BE2C (cell line): ENCODE measurements at places on chromosomes 12 and 14.

DNA sequence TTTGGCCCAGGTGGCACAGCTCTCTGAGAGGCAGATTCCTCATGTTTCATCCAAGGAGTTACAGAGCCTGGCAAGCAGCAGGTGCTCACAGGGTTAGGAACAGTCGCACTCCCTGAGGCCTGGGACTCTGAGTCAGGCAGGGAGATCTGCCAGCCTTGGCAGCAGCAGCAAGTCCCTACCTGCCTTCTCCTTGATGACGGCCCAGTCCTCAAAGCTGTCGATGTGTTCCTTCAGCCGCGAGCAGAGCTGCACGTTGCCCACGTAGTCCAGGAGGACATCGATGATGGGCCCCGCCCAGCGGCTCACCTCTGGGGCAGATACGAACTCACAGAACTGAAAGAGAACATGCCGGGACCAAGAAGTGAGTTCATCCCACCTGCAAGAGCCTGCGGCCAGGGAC, 10.4 kb downstream of the FAM181A start:
- no peak for DNase-seq

DNA sequence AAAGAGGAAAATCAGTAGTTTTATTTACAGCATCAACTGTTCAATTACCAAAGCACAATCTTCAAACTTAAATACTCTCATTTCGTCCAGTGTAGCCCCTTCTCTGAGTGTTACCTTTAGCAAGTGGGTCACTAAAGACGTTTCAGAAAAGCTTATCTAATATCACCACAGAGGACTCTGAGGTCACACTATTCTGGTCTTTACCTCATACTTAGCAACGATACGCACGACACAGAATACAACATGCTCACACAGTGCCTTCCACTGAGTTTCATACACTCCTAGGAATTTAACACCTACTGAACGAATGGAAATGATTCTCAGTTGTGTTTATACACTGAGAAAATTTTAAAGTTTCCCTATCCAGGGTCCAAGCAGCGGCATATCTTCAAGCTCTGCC, 2.0 kb downstream of the SYT10 start:
- no peak for DNase-seq

- no peak for DNase-seq
Observed at GRCh38 chr14:64278458-64278857, 15.7 kb downstream of the ESR2 start.

- no peak for DNase-seq
Observed at GRCh38 chr14:72644758-72645489, 249.0 kb downstream of the DPF3 start.

- no peak for DNase-seq
Observed at GRCh38 chr14:34437729-34438080, 24.3 kb downstream of the SPTSSA start.

DNA sequence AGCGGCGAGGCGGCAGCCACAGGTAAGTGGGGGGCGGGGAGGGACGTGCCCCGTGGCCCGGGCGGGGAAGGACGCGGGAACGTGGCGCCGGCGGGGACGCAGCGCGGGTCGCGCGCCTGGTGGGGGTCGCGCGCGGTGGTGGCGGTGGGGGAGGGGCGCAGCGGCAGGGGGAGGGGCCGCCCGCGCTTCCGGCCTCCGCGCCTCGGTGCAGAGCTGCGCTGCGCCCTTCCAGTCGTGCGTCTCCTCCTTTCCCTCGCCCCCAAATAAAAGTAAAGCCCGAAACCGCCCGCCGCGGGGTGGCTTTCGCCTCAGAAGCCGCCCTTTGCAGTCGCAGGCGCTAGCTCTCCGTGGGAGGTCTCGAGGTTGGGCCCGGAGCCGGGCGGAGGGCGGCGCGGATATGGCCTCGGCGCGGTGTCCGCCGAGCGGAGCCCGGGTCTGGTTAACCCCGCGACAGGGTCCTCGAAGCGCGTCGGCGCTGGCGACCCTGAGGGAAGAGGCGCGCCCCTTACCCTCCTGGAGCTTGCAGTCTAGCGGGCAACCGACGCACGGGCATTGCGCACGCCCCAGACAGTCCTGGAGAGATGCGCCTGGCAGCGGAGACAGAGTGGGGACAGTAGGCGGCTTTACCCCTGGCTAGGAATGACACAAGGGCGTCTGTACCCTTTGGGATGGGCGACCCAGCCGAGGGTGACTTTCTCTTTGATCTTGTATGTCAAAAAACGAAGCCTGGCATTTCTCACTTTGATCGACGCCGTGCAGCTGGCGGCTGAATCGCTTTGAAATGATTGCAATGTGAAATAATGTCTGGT, 589 bp downstream of the ATF1 start:
- DNase-seq, result peak; percentile 76

GRCh38 chr14:63852271-63852816, 460 bp upstream of the SYNE2 start:
- no peak for DNase-seq

DNA sequence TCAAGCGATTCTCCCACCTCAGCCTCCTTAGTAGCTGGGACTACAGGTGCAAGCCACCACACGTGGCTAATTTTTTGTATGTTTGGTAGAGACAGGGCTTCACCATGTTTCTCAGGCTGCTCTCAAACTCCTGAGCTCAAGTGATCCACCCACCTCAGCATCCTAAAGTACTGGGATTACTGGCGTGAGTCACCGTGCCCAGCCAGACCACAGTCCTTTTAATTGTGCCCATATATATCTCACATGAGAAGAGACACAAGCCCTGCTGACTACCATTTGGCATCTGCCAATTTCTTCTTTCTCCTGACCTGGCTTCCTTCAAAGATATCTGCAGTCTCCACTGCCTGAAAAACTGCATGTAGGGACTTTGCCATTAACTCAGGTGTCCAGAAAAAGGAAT, 142.5 kb downstream of the DPY19L2 start:
- DNase-seq, result no peak

DNA sequence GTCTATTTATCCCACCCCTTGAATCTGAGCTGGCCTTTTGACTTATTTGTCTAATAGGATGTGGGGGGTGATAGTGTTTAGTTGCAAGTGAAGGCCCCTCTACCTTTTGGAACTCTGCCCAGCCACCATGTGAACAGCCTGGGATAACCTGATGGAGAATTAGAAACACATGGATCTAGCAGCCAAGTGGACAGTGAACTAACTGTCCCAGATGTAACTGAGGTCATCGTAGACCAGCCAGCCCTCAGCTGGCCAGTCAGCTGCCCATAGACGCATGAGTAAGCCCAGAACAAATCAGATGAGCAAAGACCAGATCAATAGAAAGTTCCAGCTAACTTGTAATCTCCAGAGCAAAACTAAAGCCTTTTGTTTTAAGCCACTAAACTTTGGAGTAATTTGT, 19.0 kb downstream of the KLRB1 start:
- no peak for DNase-seq

GRCh38 chr12:13085968-13086686, 17.3 kb downstream of the GSG1 start:
- DNase-seq, result no peak

DNA sequence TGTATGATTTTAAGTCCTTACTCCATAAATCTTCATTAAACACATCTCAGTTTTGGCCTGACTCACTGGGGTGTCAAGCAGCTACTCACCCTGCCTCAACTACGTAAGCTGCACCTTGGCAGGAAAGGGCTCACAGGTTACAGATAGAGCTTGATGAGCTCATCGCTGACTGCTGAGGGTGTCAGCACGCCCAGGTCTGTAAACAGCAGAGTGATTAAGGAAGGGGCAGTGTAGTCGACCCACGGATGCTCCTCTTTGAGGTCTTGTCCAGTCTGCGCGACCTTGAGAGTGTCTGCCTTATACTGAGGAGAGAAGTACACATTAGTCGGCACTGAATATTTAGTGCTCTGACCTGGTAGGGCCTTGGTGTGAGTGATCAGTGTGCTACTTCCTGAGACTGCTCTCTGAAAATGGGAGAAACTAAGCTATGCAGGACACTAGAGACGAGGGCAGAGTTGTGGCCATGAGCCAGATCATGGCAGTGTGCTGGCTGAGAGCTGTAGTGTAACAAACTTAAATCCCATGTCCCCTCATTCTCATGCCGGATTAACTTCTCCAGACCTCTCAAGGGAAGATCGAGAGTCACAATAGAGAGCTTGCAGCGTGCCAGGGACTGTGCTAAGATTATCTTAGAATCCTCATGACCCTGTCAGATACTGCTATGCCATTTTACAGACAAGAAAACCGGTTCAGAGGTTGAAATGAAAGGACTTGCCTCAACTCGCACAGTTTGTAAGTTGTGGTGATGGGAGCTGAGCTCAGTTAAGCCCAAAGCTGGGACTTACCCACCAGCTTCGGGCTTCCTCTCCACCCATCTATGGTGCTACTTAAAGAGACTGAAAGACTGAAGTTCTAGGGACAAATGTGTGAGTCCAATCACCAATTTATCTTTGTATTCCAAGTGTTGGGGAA, 11.6 kb downstream of the EIF2B1 start:
- DNase-seq, result no peak

DNA sequence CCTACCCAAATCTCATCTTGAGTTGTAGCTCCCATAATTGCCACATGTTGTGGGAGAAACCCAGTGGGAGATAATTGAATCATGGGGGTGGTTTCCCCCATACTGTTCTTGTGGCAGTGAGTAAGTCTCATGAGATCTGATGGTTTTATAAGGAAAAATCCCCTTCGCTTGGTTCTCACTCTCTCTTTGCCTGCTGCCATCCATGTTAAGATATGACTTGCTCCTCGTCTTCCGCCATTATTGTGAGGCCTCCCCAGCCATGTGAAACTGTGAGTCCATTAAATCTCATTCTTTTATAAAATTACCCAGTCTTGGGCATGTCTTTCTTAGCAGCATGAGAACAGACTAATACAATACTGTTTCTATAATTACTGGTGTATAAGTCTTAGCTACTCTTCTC, 6.5 kb upstream of the BCAT1 start:
- DNase-seq, result no peak

DNA sequence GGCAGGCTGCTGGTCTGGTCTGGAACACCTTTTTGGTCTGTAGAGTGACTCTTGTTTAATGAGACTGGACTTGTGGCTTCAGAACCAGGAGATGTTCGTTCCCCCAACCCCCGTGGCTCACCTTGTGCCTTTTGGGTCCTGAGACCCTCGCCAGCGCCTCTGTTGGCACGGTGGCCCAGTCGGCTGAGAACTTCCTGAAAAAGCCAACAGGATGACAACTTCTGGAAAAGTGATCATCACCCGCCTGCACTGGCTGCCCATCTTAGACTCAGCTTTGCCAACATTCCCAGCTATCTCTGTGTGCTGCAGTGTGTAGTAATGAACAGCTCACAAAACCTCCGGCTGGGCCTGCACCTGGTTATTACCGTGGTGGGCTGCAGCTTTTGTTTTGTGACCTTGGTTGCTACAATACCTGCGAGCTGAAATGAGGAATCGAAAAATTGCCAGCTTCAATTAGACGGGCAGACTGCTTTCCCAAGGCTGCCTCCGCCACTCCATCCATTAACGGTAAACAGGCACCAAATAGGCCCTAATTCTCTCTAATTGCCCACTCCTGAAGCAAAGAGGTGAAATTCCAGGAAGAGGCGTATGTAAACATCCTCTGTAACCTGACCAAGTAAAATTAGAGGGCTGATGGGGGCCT, 16.0 kb downstream of the MEG3 start:
- no peak for DNase-seq

DNA sequence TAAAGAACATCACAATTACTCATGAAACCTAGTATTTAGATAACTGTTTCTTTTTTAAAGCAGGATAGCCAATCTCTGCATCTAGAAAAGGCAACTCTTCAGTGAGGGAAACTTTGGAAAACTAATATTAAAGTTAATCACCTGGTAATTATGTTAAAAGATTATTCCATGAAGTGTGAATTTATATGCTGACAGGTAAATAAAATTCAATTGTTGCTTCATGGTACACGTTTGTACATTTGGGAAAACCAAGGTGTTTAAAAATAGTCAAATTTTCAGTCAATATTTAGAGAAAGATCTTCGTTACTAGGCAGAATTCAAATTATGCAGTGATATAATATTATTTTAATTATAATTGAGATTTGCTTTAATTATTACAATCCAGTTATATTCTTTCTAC, 100.1 kb upstream of the LRFN5 start:
- no peak for DNase-seq

- no peak for DNase-seq
Observed at GRCh38 chr12:2776129-2776806, 18.5 kb upstream of the FKBP4 start.

- no peak for DNase-seq
Observed at GRCh38 chr12:46368138-46368537, 4.4 kb downstream of the SLC38A2 start.

GRCh38 chr12:52794479-52795331, 1.2 kb downstream of the KRT3 start:
- no peak for DNase-seq

GRCh38 chr12:9773216-9773877, 12.6 kb upstream of the CD69 start:
- no peak for DNase-seq

GRCh38 chr12:95709152-95709551, 81.4 kb downstream of the NTN4 start:
- no peak for DNase-seq

- DNase-seq, result no peak
Observed at GRCh38 chr12:40831916-40832315, 139.7 kb downstream of the CNTN1 start.

- DNase-seq, result no peak
Observed at GRCh38 chr12:87376722-87377121, 652.5 kb downstream of the C12orf50 start.

DNA sequence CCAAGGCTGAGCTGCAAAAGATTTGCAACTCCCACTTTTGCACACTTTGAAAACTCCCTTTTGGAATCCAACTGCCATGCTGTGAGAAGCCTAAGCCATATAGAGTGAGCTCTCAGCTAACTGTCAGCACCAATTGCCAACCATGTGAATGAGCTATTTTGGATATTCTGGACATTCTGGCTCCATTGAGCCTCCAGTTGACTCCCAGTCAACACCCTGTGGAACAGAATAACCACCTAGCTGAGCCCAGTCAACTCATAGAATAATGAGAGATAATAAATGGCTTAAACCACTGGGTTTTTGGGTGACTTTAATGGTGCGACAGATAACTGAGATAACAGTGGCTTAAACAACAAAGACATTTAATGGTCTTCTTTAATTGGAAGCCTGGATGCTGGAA, 210.1 kb downstream of the SUDS3 start:
- DNase-seq, result no peak

DNA sequence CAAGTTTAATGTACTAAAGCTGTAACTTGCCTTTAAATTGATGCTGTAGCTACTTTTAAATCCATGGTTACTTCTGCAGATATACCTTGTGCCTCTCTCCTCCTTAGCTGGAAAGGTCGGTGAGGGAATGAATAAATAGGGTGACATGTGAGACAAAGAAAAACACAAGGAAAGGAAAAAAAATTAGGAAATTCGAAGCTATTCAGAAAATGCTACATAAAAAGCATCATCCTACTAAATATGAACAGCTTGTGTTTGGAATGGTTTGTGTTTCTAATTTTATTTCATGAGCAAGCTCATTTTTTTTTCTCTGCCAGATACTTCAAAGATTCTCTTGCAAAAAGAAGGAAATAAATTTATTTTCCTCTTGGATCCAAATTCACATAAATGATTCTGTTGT, 186.3 kb upstream of the NUDT4 start:
- no peak for DNase-seq

- DNase-seq, result peak; percentile 41
Observed at GRCh38 chr12:45762185-45763110, 32.9 kb downstream of the ARID2 start.
